Occipital lobe (tissue), 3 donors: ENCODE measurements at places on chromosomes 13 and 19.

- no peak for DNase-seq
These were observed 8.1 kb upstream of the MUC16 start for GRCh38 chr19:9018163-9018875.

- DNase-seq = no peak
These were observed 830.2 kb upstream of the SPRY2 start for GRCh38 chr13:81171065-81171647.

- no peak for DNase-seq
These were observed 869 bp downstream of the GFY start for GRCh38 chr19:49425922-49426592.

DNA sequence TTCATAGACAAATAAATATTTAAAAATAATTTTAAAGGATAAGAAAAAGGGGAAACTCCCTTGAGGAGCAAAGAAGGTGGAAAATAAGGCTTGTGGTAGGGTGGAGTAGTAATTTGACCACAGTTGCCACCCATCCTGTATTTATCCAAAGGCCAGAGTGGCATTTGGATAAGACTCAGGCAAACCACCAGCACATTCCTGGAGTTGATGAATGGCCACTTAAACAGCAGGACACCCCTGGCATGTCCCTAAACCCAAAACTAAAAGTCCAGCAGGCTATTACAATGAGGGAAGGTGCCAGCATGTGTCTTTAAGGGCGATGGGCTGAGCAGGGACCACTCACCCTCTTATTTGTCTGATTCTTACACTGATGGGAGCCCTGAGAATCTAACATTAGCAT is 9.8 kb upstream of the FRY start:
- DNase-seq = no peak

DNA sequence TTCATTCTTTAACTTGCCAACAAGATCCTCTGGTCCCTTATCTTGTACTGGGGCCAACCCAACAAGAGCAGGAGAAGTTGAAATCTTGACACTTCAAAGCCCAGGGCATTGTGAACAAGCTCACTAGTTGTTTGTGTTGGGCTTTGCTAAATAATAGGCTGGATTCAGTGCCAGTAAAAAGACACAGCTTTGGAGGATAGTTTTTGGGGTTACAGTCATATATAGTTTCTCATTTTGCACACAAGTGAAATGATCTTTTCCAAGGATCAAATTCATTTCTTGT is 30.3 kb upstream of the LRCH1 start:
- no peak for DNase-seq

DNA sequence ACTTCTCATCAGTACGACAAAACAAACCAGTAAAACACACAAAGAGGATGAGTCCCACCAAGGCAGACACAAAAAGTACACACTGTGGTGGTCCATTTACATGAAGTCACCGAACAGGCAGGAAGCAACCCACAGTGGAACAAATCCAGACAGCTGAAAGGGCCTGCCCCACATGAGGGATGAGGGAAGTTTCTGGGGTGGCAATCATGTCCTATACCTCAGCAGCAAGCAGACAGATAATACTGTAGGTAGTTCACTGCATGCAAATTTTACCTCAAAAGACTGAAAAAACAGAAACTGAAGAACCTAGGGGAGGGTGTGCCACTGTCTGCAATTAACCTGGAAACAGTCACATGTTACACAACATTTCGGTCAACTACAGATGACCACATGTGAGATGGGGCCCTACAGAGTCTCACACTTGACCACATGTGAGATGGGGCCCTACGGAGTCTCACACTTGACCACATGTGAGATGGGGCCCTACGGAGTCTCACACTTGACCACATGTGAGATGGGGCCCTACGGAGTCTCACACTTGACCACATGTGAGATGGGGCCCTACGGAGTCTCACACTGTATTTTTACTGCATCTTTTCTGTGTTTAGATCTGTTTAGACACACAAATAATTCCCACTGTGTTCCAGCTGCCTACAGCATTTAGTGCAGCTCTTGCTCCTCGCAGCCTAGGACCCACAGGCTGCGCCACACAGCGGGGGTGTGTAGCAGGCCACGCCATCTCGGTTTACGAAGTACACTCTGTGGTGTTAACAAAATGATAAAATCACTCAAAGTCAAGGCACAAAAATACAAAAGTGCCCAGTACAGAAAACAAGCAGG is 22.2 kb downstream of the PCID2 start:
- no peak for DNase-seq

DNA sequence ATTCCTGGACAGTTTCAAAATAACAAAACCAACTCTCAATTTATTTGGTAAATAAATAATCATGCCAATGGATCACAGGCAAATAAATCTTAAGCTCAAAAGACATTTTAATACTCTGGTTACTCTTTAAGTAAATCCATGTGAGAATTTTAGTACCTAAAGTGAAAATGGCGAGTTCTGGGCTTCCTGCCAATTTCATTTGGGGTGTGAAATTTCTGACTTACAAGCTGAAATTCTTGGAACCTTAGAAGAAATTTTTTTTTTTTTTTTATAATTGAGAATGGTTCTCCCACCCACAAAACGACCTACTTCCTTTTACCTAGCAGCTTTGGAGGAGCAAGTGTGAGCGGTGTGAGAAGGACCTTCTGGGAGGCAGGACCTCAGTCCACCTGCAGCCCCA is 354.5 kb upstream of the NBEA start:
- peak; percentile 15 for DNase-seq

DNA sequence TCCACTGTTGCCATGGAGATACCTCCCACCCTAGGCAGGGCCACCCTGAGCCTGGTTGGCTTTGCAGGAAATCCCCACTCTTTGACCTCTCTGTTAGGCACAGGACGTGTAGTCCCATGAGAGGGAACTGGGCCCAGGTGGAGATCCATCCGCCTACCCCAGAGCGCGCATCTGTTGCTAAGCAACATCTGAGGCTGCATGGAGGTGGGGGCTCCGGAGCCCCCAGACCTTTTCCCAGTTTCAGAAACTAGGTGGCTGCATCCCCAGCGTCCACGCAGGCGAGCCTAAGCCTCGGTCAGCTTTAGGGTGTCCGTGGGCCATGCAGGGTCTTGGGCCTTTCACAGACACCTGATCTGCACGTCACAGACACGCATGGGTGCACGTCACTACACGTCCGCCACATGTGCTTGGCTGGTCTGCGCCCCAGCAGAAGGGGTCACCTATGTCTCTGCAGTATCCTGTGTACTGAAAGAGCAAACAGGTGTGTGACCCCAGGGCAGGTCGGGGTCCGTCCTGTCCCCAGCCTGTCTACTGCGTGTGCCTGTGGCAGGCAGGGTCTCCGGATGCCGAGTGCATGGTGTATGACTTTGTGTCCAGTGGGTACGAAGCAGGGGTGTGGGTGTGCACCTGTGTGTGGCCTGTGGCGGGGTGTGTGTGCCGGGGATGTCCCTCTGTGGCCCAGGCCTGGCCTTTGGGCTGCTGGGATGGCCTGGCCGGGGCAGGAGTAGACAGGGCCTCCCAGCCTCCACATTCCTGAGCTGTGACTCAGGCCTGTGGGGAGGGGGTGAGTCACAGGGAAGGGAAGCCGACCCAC is 4.1 kb upstream of the CIRBP start:
- DNase-seq = no peak

DNA sequence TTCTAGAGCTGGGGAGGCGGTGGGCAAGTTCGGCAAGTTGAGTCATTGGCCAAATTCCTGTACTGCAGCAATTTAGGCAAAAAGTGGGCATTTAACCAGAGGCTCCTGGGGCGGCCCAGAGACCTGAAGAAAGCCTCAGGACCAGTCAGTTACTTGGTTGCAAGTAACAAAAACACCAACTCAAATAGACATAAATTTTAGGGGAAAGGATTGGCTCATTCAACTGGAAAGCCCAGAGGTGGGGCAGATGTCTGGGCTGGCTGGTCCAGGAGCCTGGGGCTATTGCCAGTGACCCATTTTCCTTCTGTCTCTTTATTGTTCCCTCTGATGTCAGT is 97.1 kb downstream of the SIPA1L3 start:
- no peak for DNase-seq

DNA sequence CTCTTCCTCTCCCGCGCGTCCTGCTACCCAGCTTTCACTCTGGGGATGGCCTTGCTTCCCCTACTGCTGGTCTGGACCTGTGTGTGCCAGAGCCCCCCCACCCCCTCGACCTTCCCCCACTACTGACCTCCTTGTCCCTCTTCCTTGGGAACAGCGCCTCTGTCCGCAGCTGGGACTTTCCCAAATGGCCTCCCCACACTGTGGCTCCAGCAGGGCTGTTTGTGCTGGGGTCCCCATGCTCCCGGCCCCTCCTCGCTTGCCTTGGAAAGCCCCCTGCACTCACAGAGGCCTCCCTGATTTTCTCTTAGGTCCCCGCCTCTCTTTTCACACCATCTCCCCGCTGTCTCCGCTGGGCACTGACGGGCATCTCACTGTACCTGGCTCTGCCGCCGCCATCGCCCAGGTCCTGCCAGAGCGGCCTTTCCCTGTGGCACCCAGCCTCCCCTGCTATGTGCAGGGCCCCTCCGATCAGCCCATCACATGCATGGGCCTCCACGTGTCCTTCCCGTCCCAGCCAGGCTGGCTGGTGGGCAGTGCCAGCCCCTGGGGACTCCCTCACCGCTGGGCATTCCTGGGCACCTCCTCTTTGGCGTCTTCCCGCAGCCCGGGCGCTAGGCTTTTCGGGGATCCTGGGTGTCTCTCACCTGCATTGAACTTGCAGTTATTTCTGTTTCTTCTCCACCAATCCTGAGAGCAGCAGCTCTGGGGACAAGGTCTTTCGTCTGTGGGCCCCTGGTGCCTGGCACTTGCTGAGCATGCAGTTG is 118.7 kb downstream of the ATP11A start:
- no peak for DNase-seq

DNA sequence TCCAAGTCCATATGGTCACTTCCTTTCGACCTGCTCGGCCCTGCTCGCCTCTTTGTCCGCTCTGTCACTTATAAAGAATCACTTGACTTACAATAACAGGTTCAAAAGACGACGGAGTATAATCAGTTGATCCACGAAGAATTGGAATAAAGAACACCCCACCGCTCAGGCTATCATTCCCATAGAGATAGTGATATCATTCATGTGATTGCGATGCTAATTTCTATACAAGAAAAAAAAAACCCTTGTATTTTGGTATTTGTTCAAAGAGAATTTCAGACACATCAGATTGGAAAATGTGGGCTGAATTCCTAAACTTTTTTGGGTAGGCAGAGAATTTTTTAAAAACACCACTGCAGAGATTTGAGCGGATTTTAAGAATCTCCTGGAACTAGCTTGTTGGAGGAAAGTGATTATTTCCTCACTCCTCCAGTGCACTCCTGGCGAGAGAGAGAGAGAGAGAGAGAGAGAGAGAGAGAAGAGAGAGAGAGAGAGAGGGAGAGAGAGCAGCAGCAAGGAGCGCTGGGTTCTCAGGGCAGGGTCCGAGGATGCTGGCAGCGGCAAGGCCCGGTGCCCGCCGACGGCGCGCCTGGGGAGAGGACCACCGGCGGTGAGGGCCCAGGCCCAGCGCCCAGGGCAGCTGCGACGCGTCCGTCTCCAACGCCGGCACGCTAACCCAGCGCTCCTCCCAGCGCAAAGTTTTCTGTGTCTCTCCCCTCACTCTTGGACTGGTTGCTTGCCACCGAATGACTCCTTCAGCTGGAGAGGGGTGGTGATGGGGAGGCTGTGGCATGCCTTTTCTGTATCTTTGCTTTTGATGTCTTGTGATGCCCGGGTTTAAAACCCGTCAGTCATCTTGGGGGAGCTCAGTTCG is 149.0 kb upstream of the ZNF536 start:
- no peak for DNase-seq

DNA sequence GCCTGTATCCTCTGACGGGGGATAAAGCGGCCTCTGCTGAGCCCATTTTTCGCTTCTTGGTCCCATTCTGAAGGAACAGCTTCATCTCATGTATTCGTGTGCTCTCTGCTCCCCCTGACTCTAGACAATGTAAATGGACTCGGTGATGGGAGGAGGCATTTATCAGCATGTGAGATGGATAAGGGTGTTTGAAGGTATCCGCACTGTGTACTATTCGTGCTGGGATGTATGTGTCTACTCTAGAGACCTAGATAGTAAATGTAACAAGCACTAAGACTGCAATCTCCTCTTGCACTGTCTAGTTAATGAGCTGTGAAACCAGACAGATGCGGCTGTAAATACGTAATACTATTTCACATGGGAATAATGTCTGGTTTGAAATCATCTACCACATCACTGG is 134.6 kb upstream of the ARGLU1 start:
- DNase-seq = no peak

DNA sequence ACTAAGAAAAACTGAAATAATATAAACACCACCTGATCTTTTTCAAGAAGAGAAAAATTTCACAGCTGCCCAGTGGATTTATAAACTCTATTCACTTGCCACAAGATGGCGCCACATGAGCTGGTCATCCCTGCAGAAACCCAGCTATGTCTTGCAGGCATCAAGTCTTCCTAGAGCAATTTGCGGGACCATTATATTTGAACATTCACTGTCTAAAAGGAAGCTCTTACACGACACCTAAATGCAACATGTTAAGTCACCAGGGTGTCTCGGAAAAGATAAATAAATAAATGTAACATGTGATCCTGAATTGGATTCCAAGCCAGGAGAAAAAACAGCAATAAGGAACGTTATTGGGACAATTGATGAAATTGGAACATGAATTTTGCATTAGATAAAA is 20.3 kb upstream of the AKT2 start:
- DNase-seq = peak; percentile 63

- no peak for DNase-seq
These were observed 2.5 kb downstream of the MYBPC2 start for GRCh38 chr19:50435221-50435620.

GRCh38 chr13:49844181-49844580 is 51.7 kb upstream of the KPNA3 start:
- DNase-seq = no peak

DNA sequence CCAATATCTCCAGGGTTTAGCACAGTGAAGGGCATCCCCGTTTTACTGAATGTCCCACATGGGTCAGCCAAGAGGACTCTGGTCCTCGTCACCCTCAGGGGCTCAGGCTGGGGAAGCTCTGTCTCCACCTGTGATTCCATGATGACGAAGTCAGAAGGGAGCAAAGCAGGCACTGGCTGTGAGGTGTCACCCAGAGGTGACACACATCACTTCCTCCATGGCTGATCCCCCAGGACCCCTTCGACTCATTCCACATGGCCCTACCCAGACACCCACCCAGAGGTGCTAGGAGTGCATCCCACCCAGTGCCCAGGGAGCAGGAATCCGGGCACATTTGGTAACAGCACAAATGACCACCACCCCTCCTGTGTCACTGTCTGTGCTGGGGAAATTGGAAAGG is 145.2 kb upstream of the VSTM2B start:
- DNase-seq = no peak

DNA sequence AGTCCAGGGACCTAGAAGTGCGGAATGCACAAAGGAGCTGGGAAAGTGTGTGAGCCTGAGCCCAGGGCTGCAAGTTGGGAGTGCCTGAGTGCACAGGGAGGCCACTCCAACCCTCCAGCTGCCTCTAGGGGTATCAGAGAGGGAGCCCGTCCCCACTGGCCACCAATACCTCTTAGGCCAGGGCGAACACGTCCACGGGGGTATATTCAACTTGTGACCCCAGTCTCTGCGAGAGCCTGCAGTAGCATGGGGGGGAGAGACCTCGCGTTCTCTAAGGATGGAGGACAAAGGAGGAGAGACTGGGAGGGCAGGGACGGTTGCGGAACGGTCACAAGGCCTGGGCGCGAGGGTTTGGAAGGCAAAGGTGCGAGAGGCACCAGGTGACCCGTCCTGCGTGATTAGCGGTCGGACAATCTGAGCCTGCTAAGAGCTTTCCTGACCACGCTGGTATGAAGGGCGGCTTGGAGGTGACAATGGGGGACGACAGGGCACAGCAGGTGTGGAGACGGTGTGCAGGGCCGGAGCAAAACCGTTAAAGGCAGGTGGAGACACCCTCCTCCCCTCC is 676 bp downstream of the CD320 start:
- no peak for DNase-seq
